ENCODE measurements at places on chromosomes 6 and 20.

- no peak for DNase-seq
These were observed 80.6 kb upstream of the PAK5 start for GRCh38 chr20:9919271-9920014.

- DNase-seq, result no peak
These were observed 164.3 kb downstream of the KIF6 start for GRCh38 chr6:39560915-39561314.

DNA sequence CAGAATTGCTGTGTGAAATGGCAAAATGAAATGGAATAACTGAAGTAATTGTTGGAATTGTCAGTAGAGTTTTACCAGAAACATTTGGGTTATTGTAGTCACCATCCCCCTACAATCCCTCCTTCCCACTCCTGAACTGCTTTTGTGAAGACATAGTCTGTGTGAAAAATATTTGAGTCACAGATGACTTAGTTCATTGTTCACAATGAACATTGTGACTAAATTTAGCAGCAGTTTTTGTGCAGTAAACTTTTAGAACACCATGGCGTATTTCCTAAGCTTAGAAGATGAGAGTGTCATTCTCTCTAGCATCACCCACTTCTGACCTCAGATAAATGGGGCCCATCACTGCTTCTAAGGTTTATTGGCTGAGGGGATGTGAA, 11.0 kb downstream of the OTOR start:
- no peak for DNase-seq

DNA sequence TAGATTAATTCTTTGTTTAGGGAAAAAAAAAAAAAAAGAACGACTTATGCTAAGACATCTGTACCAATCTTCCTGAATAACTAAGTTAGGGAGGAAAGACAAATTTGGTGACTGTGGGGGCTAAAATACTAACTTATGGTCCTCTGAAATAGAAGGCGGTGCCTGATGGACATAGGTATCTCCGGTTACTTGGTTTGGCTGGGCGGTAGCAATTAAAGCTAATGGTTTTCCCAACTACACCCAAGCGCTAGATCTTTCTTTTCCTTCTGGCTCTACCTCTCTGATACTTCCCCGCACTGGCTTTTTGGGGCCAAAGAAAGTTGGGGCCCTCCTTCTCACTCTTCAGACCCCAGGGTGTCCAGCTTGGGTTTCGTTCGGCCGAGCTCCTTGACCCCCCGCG, 1.0 kb upstream of the RBM24 start:
- no peak for DNase-seq

DNA sequence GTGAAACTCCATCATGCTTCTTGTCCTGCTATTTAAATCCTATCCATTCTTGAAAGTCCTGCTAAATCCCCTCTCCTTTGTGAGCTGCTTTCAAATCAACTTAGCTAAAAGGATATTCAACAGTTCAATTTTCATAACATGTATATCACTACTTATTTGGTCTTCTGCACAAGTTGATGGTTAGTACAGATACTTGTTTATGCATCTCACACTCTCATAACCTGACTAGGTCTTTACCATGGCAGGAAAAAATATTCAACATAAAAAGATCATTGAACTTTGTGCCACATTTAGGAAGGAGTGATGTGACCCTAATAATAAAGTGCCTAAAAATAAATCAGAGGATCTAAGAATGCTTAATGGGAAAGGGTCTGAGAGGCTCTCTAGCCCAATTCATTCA, 148.2 kb downstream of the RALGAPA2 start:
- DNase-seq, result no peak

- no peak for DNase-seq
These were observed 181.8 kb upstream of the MCHR2 start for GRCh38 chr6:100175814-100176310.

GRCh38 chr6:116562019-116562403, 8.5 kb downstream of the CALHM4 start:
- no peak for DNase-seq

DNA sequence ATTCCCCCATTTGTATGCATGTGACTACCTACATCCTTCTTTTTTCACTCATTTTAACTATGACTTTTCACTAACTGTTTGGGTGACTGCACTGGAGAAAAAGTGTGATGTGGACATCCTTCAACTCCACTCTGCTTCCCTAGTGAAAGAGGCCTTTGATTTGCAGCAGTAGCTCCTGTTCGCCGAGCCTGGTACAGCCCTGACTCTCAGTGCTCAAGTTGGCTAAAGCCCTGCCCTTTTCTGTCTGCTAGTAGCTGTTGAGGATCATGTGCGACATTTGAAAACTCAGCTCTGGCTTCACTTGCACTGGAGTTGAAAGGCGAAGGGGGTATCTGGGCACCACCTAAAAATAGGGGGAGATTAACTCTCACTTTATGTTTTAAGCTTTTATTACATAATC, 42.1 kb downstream of the DAAM2 start:
- DNase-seq, result no peak

GRCh38 chr6:152093711-152094110, 286.2 kb downstream of the ESR1 start:
- no peak for DNase-seq

DNA sequence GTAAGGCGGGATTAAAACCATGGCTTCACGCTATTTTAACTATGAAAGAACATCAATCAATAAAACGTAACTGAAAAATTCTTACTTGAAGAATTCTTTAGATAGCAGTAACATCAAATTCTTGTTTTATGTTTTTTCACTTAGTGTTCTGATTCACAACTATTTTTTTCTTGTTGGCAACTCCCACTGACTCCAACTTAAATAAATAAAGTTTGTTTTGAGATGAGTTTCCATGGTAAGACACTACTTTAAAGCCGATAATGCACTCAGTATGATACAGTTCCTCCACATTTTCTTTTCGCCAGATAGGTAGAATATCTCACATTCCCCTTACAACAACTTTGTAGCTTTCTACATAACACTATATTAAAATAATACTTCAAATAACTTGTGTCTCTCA, 33.1 kb upstream of the CNKSR3 start:
- no peak for DNase-seq

GRCh38 chr6:148997865-148998264, 251.0 kb downstream of the UST start:
- no peak for DNase-seq

DNA sequence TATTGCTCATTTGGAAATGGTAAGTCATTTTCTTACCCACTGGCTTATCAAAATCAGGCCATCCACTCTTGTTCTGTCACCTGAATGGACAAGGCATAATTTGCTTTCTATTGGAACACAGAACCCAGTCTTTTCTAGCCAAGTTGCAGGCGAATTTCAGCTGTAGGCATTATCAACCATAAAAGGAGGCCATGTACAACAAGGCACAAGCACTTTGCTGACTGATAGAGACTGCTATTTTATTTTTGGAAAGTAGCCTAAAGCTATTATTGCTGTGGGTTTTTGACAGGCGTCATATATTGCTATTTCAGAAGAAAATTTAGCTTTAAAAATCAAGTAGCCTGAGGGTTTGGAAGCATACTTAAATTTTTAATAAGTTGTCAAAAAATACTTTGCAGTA, 344.2 kb downstream of the HDGFL1 start:
- DNase-seq, result no peak

DNA sequence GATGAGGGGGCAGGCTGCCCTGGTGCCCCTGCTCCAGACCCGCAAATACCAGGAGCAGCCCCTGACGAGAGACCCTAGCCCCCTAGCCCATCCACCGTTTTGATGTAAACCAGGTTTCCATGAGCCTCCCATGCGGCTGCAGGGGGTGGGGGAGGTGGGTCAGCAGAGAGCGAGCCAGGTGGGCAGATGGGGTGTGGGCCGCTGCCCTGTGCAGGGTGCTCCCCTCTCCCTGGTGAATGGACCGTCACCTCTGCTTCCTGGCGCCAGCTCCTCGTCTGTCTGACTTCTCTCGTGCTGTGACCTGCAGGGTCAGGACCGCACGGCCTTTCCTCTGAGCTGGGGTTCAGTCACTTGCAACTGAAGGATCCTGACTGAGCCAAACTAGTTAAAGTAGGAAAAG, 15.7 kb upstream of the BHLHE23 start:
- no peak for DNase-seq

- DNase-seq, result no peak
These were observed 20.2 kb downstream of the KCNK15 start for GRCh38 chr20:44765701-44766347.

GRCh38 chr20:59835448-59836395, 97.7 kb downstream of the SYCP2 start:
- no peak for DNase-seq

GRCh38 chr6:37285861-37286311, 27.9 kb upstream of the TMEM217 start:
- DNase-seq, result no peak

- DNase-seq, result no peak
These were observed 7.0 kb downstream of the RBM39 start for GRCh38 chr20:35734777-35735649.

GRCh38 chr6:89430201-89430962, 2.6 kb upstream of the ANKRD6 start:
- DNase-seq, result no peak

DNA sequence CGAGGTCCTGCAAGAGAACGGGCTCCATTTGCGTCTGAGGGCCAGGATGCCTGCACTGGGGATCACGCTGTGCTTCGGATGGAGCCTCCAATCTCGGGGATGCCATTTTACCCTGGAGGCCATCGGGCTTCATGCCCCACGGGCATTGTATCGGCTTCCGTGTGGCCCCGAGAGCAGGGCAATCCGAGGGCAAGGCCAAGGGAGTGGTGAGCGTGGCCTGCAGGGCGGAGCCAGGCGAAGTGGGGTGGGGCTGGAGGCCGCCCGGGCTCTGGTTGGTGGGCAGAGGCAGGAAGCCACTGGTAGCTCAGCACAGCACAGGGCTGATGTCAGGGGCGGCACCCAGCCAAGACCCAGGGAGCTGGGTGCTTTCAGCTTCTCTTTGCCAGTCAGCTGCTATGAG, 57.5 kb upstream of the BHLHE23 start:
- DNase-seq, result no peak

- no peak for DNase-seq
These were observed 42.9 kb downstream of the PKIB start for GRCh38 chr6:122653094-122653493.

GRCh38 chr6:116812051-116812650, 16.7 kb downstream of the GPRC6A start:
- no peak for DNase-seq

DNA sequence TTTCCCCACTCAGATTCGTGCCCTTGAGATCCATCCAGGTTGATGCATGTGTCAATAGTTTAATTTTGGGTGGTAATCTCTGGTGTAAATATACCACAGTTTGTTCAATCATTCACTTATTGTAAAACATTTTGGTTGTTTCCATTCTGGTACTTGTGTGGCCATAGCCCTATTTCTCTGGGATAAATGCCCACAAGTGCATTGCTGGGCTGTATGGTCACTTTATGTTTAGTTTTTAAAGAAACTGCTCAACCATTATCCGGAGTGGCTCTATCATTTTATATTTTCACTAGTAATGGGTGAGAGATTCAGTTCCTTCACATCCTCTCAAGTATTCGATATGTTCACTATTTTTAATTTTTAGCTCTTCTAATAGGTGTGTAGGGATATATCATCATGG, 60.7 kb upstream of the RNF24 start:
- DNase-seq, result no peak

DNA sequence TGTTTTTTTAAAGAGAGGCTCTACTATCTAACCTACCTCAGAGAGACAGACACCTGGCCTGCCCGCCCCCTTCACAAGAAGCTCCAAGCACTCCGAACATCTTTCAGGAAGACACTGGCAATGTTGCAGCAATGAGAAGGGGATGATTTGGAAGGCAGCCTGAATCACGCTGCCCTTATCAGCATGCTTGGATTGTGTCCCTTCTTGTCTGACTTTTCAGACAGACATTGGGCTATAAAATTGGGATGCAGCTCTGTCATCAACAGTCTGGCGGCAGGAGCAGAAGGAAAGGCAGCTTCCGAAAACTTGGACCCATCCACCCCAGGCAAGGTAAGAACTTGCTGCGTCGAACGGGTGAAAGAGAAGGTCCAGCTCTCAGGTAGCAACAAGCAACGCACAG, 56.0 kb downstream of the CDK5RAP1 start:
- DNase-seq, result no peak

DNA sequence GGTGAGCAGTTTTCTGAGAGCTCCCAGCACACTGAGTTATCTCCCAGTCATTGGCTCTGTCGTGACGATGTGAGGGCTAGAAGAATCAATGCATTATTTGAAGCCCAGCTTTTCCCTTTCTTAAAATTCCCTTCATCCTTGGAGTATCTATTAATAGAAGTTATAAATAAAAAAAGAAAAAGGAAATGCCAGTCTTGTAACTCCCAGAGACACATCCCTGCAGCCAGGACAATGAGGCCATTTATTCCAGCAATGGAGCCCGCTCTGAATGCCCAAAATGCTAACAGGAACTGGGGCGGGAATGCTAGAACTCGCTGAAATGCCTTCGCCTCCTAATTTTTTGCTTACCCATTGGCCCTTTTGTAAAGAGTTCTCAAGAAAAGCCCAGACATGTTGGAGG, 305.8 kb downstream of the TFAP2C start:
- no peak for DNase-seq

DNA sequence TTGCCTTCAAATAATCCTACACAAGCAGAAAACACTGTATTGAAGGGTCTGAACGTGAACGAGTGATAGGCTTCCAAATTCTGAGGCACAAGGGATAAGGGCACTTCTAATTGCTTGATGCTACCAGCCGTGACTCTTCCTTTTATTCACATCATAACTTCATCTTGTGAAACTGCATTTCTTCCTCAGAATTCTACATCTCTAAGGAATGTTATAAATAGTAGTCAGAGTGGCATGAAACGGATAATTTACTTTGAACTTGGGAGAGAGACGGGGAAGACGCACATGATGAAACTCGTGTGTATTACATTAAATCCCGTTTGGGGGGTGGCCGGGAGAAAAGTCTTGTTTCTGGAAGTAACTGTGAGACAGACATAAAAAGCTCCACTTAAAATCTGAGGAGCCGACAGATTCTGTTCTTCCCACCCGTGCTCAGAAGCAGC, 754 bp downstream of the HDDC2 start:
- DNase-seq, result no peak

DNA sequence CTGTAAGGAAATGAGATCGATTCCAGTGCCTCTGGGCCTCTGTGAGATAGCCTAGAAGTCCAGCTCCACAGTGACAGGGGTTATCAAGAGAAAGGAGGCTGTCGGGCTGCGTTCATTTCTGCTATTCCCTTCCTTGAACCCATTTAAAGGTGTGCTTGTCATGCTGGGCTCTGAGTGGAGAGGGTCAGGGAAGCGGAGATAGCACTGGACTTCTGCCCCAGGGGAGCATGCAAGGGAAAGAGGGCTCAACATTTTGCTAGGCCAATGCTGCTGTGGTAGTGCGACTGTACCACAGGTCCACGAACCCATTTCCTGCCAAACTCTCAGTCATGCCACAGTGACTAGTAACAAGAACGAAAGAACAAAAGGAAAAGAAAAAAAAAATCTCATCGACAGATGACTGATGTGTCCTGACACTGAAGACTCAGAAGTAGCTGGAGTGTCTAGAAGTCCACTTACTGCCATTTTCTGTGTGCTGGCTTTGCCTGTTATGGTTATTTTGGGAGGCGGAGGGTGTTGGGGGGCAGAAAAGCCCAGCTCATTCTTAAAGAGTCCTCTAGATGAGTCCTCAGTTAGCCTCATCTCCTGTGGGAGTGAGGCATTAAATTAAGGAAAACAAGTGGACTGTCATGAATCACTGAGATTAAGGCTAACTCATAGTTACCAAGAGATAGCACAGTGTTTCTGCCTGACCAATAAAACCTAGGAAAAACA, 8.1 kb downstream of the NEDD9 start:
- DNase-seq, result peak; percentile 50

All from stimulated activated CD4-positive, alpha-beta T cell treated with anti-CD3 and anti-CD28 coated beads, Interleukin-4, amount 100 ng/mL, for 24 hours (primary cell).